ENCODE measurements at places on chromosomes 2 and 18.

DNA sequence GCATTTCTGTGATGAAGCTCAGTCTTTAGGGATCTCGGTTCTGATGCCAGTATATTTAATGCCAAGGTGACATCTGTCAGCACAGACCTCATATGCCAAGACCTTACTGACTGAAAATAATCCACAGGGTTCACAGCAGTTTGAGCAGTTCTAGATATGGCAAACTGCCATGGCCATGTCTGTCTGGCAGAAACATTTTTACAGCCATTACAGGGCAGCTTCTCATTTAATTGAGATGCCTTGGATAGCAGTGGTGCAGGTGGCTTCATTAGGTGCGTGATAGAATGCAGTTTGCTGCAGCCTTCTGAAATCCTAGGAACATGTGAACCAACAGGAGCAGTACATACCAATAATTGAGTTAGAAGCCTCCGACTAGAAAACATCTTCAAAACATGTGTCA, 510.6 kb downstream of the XIRP2 start:
- no peaks in the 10 kb centered on the region for H3K4me1 ChIP-seq
- no peak overlapping the region for H3K27ac ChIP-seq
- DNase-seq = no peak
- H3K4me3 ChIP-seq = no peak overlapping the region
- no peaks in the 10 kb centered on the region for H3K27me3 ChIP-seq

GRCh38 chr2:190922376-190922775, 41.8 kb downstream of the GLS start:
- peaks cover 92% of the 10 kb centered on the region for H3K36me3 ChIP-seq
- H3K27me3 ChIP-seq = no peaks in the 10 kb centered on the region
- no peak overlapping the region for H3K4me3 ChIP-seq
- H3K27ac ChIP-seq = peak overlapping the region; percentile 8
- no peak for DNase-seq

- no peak overlapping the region for H3K4me3 ChIP-seq
- H3K27me3 ChIP-seq = no peaks in the 10 kb centered on the region
- DNase-seq = no peak
- H3K36me3 ChIP-seq = no peaks in the 10 kb centered on the region
- no peak overlapping the region for H3K27ac ChIP-seq
These were observed 828.6 kb upstream of the POU3F3 start for GRCh38 chr2:104025295-104025694.

DNA sequence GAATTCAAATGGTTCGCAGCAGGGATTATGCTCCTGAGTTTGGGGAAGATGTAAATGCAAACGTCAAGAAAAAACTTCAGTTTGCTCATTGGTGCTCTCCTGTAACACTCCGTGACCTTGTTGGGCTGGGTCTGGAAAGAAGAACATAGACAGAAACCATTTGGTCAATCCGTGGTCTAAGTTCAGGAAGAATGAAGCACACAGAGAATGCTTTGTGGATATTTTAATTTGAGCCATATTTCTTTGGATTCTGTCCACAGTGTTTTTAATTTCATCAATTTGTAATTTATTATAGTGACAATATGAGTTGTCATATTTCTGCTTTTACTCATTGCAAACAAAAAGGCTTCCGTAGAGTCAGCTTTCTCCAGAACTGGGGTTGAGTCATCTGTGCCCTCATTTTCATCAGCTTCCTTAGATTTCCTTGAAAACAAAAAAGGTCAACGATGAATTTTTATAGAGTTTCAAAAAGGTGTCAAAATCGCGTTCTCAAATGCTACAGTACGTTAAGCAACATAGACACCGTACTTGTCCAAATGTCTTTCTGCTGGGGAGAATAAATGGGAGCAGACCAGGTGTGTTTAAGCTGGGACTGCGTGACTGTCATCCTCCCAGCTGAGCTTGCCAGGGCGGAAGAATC, 606.4 kb downstream of the RNF144A start:
- H3K36me3 ChIP-seq = peaks cover 28% of the 10 kb centered on the region
- peaks cover 69% of the 10 kb centered on the region for H3K4me1 ChIP-seq
- no peaks in the 10 kb centered on the region for H3K27me3 ChIP-seq
- H3K27ac ChIP-seq = peak overlapping the region; percentile 95

GRCh38 chr2:99734236-99734635, 244.4 kb upstream of the REV1 start:
- H3K4me3 ChIP-seq = no peak overlapping the region
- H3K36me3 ChIP-seq = no peaks in the 10 kb centered on the region
- no peak overlapping the region for H3K27ac ChIP-seq
- no peak for DNase-seq
- no peaks in the 10 kb centered on the region for H3K4me1 ChIP-seq

GRCh38 chr18:55265130-55265675, 305.9 kb upstream of the CCDC68 start:
- no peak overlapping the region for H3K27ac ChIP-seq
- no peaks in the 10 kb centered on the region for H3K36me3 ChIP-seq
- H3K4me3 ChIP-seq = no peak overlapping the region
- DNase-seq = no peak
- H3K27me3 ChIP-seq = no peaks in the 10 kb centered on the region

- H3K27me3 ChIP-seq = no peaks in the 10 kb centered on the region
- no peak for DNase-seq
- no peaks in the 10 kb centered on the region for H3K36me3 ChIP-seq
- H3K4me1 ChIP-seq = no peaks in the 10 kb centered on the region
These were observed 569.4 kb upstream of the SETBP1 start for GRCh38 chr18:44111337-44111736.

- H3K36me3 ChIP-seq = peaks cover 67% of the 10 kb centered on the region
- no peak overlapping the region for H3K27ac ChIP-seq
- H3K27me3 ChIP-seq = no peaks in the 10 kb centered on the region
- DNase-seq = no peak
- peaks cover 29% of the 10 kb centered on the region for H3K4me1 ChIP-seq
- H3K4me3 ChIP-seq = no peak overlapping the region
These were observed 7.3 kb downstream of the COQ10B start for GRCh38 chr2:197460649-197461048.

All from activated T-cell treated with anti-CD3 and anti-CD28 coated beads, Interleukin-2, amount 50 U/mL, for 24 hours (primary cell).